ENCODE measurements at places on chromosomes 12 and 14.

DNA sequence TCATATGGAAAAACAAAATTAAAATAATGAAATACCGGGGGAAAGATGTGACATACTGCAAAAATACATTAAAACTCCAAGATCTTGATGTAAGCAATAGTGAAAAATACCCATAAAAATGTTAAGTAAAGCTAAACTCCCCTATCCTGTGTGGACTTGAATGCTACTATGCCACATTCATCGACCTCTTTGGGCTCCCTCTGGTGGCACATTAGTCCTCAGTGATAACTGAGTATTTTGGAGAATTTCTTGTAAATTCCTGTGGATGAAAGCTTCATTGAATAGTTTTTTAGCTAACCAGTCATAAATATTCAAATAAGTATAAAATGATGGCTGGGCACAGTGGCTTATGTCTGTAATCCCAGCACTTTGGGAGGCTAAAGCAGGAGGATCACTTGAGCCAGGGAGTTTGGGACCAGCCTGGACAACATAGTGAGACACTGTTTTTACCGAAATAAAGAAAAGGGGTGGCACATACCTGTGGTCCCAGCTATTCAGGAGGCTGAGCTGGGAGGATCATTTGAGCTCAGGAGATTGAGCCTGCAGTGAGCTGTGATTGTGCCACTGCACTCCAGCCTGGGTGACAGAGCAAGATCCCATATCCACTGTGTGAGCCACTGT lies 42.4 kb upstream of the SGPP1 start:
- DNase-seq: no peak

GRCh38 chr12:42588524-42589464 lies 752 bp downstream of the PRICKLE1 start:
- DNase-seq: peak; percentile 85

DNA sequence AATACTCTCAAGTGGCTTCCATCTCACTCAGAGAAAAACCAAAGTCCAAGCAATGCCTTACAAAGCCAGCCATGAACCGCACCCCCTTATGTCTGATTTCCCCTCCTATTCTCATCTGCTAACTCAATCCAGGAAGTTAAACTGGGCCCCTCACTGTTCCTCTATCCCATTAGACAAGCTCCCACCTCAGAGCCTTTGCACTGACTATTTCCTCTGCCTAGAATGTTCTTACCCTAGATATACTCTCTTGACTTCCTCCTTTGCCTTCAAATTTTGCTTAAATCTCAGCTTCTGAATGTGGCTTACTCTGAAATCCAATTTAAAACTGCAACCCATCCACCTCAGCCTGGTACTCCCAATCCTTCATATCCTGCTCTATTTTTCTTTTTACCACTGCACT lies 257.0 kb upstream of the USP15 start:
- no peak for DNase-seq

GRCh38 chr14:52939427-52939826 lies 11.4 kb downstream of the FERMT2 start:
- no peak for DNase-seq

- DNase-seq: no peak
These were observed 22.5 kb downstream of the CABP1 start for GRCh38 chr12:120662879-120663278.

- no peak for DNase-seq
These were observed 48.0 kb upstream of the RIMBP2 start for GRCh38 chr12:130764073-130764472.

DNA sequence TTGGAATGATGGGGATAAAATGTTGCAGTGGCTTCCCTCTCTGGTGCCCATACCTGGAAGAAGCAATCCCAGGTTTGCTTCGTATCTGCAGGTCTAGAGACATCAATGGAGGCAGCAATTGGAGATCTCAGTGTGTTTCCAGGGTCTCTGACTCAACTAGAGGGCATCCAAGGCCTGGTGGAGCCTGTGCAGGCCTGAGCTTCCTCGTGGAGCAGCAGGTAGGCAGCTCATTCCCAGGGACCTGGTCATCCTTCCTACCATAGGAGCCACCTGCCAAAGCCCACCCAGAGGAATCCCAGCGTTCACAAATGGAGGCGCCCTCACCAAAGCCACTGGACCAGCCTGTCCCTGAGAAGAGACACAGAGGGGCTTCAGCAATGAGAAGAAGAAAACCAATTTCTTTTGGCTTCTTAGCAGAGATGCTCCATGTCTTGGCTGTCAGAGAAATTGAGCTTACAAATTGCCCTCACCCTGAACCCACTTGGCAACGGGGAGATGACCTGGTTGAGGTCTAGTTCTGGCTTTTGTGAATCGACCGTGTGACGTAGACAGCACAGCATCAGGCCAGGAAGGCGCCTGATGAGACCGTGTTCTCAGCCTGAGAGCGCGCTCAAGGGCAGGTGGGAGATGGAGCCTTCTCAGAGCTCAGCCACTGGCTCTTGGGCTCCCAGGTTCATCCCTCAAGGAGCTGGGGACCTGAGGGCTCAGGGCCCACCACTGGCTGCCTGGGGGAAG lies 283.6 kb downstream of the DPF3 start:
- peak; percentile 16 for DNase-seq

DNA sequence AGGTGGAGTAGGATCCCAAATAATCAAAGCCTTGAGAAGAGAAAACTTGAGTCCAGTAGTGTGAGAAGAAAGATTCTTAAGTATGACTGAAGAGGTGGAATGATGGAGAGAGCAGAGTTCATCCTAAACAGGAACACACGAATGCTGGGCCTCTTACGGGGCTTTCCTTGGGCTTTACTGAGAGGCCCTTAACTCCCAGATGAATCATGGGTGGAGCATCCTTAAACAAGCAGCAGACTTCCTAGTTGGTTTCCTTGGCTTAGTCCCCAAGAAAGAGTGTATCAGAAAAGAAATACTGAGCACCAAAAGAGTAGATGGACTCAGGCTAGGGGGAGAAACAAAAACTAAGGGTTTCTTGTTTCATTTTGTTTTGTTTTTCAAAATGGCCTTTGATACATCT lies 132.5 kb downstream of the GPR135 start:
- no peak for DNase-seq

- DNase-seq: no peak
These were observed 878 bp upstream of the R3HDM2 start for GRCh38 chr12:57431654-57432188.

- DNase-seq: peak; percentile 85
These were observed 158.0 kb downstream of the EGLN3 start for GRCh38 chr14:33792720-33793368.

- DNase-seq: no peak
These were observed 8.2 kb downstream of the SERPINA4 start for GRCh38 chr14:94569381-94570001.

DNA sequence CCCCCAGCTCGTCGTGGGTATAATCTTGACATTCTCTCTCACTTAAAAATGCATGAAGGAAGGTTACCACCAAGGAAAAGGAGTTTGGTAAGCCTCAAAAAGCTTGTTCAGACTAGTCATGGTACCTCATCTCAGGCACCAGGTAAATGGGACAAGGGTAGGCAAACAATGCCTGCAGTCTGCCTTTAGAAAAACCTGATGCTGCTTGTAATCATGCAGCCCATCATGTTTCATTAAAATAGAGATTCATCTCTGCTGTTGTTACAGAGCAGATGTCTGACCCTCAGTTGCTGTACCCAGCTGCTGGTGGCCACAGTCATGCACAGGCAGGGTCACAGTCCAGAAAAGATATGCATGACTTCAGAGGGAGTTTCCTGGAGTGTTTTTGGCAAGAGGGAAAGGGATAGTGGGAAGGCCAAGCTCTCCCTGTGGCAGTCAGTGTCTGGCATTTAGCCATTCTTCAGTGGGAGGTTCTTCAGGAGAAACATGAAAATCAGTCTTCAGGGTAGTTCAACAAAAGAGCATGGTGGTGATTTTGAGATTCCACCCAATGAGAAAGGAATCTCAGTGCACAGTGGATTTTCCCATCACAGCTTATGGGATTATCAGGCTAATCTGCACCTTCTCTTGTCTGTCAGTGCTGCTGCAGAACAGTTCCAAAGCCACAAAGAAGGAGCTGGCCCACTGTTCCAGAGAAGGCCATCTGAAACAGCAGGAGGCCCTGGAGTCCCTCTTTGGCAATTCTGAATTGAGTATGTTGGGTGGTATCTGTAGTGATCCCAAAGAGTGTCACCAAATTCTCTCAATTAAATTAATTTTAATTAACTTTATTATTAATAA lies 202.7 kb upstream of the FRMD6 start:
- DNase-seq: no peak

- DNase-seq: no peak
These were observed 1.1 kb downstream of the EML1 start for GRCh38 chr14:99794151-99794780.

- peak; percentile 86 for DNase-seq
These were observed at the start of gene SYT10 for GRCh38 chr12:33439587-33440011. TSS of gene SYT10 (minus strand) at chr12:33439819. CDS start at chr12:33439522, 297 bp downstream.

DNA sequence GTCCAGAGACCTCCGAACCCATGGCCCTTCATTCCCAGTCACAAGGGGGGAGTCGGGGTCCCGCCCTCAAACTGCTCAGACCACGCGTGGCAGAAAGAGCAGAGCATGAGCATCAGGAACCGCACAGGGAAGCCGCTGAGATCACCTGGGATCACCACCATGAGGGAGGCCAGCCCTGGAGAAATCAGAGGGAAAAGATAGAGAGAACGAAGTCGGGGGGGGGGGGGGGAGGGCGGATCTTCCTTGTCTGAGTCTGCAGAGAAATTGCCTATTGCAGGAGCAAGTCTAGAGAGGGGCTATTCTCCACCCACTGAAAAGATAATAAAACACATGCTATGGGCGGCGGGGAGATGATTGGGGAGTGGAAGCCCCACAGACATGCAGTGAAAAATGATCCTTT lies 884 bp upstream of the TMEM132C start:
- DNase-seq: no peak

GRCh38 chr12:130334937-130335336 lies 2.8 kb upstream of the PIWIL1 start:
- no peak for DNase-seq

DNA sequence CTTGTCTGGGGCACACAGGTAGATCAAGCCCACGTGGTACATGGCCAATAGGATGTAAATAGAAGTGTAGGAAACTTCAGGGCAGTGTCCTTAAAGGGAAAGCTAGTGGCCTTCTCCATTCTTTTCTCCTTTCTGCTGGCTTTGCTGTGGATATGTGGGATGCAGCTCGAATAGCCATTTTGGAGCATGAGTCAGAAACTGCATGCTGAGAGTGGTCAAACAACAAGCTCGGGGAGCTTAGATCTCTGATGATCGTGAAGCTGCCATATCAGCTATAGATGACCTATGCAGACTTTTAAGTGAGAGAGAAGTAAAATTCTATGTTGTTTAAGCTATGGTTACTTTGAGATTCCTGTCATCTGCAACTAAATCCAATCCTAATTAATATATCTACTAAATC lies 241.3 kb upstream of the DAAM1 start:
- no peak for DNase-seq

DNA sequence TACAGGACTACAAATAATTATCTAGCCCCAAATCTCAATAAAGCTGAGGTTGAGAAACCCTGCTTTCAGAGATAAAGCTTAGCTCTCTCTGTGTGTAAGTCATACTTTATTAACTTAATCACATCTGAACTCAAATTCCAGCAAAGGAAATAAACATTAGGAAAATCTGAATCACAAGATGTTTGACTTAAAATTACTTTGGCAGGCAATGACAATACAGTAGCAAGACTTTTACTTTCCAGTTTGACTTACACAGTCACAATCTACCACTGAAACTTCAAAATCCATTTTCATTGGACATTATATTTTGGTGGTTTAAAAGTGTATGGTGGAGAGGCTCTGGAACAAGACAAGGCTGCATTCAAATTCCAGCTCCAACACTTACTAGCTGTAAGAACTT lies 11.4 kb downstream of the TMEM116 start:
- DNase-seq: no peak

DNA sequence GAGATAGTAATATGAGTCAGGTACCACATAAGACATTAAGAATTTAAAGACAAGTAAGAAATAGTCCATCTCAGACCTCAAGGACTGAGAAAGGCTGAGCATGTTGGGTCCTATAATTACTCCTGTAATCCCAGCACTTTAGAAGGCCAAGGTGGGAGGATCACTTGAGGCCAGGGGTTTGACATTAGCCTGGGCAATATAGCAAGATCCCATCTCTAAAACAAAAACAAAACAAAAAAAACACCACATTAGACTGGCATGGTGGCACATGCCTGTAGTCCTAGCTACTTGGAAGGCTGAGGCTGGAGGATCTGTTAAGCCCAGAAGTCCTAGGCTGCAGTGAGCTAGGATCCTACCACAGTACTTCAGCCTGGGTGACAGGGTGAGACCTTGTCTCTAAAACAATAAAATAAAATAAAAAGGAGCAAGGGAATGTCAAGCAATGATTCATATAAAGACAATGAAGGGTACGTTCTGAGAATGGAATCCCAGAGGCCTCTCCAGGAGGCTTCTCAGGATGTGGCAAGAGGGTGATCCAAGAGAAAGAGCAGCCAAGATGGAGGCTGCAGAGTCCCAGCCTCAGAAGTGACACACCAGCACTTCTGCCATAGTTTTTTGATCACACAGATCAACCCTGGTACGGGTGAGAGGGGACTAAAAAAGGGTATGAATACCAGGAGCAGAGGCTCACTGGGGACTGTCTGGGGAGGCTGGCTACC lies 206.4 kb downstream of the CRADD start:
- no peak for DNase-seq

- DNase-seq: no peak
These were observed 378.7 kb upstream of the KITLG start for GRCh38 chr12:88958946-88959345.

DNA sequence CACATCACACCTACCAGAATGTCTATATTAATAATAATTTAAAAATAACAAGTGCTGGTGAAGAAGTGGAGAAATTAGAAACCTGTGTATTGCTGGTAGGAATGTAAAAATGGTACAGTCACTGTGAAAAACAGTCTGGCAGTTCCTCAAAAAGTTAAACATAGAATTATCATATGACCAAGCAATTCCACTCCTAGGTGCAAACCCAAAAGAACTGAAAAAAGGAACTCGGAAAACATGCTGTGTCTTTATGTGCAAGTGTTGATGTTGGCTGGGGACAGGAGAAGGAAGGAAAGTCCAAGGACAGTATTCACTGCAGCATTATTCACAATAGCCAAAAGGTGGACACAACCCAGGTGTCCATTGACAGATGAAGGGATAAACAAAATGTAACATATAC lies 146.5 kb downstream of the TTC7B start:
- DNase-seq: no peak

- DNase-seq: no peak
These were observed 3.5 kb downstream of the CMTM5 start for GRCh38 chr14:23380197-23380914.

- DNase-seq: no peak
These were observed 5.5 kb downstream of the LGR5 start for GRCh38 chr12:71445071-71445470.

- no peak for DNase-seq
These were observed 189.0 kb downstream of the SOX5 start for GRCh38 chr12:23760495-23760894.

DNA sequence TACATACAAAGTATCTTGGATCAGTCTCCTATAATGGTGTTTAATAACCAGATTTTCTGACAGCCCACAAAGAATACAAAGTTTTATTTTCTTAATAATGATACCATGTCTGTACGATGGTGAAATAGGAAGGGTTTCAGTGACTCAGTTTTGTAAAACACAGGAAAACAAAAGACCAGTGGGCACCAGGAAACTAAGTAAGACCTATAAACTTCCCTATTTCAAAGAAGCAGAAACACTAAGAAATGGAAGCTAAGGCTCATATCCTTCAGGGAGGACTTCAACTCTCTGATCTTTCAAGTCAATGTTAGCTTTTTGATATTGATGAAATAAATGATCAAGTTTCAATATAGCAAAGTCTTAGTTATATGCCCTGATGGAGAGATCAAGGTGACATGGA lies 196.0 kb downstream of the DUSP6 start:
- DNase-seq: no peak

GRCh38 chr12:67747869-67748742 lies 99.6 kb downstream of the DYRK2 start:
- DNase-seq: no peak
